ENCODE measurements at places on chromosomes 1 and 21. TPM values are rescaled to one million over a fixed set of nuclear protein-coding genes. Genes with fewer than 3 reads are reported as not detected.

- H3K4me3 ChIP-seq = peak overlapping the region; percentile 81
- peaks cover 38% of the 10 kb centered on the region for H3K4me1 ChIP-seq
- no peaks in the 10 kb centered on the region for H3K36me3 ChIP-seq
- DNase-seq = no peak
- peak overlapping the region; percentile 95 for H3K27ac ChIP-seq
Observed at GRCh38 chr1:101178688-101179491, 57.9 kb upstream of the S1PR1 start.

DNA sequence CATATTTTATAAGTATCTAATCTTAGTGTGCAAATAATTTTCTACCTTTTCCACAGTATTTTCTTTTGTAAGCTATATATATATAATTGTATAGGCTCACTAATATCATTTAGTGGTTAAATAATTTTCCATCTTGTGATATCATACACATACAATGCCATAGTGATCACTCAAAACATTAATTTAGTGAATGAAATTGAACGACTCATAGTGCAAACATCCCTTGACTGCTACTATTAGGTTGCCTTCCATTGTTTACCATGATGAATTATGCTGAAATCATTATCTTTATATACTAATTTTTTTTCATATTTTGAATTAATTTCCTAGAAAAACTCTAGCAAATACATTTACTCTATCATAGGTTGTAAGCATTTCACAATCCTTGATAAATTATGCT, 127.1 kb downstream of the PCNX2 start:
- no peak overlapping the region for H3K27ac ChIP-seq
- peaks cover 34% of the 10 kb centered on the region for H3K36me3 ChIP-seq
- H3K4me1 ChIP-seq = no peaks in the 10 kb centered on the region
- DNase-seq = no peak

DNA sequence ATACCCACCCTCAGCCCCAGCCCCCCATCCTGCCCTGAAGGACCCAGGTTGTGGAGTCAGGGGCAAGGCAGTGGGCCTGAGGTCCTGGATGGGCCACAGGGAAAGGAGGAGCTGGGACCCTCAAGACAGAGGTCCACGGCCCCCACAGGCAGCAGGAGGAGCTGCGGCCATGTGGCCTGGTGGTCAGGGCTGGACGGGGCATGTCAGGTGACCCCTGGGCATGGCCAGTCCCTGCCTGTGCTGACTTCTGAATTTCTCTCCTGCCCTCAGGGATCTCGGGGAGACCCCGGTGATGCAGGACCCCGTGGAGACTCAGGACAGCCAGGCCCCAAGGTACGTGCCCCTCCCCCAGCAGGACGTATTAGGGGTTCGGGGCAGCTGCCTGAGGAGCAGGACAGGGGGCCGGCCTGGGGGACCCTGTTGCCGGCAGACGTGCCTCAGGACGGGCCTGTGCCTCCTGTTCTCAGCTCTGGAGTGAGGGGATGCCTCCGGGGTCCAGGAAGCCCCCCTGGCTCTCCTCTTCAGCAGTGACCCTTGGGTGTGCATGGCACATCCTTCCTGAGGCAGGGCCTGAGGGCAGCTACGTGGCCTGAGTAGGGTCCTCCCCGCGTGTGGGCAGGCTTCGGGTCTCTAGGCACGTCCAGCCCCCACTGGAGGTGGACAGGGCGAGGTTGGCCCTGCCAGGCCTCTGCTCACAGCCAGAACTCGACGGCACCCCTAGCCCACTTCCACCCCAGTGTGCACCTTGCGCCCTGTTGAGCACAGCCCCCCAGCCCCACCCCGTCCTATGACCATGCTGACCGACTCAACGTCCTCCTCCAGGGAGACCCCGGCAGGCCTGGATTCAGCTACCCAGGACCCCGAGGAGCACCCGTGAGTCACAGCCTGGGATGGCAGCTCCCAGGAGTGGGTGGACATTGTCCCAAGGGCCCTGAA, 23.6 kb downstream of the COL6A2 start:
- no peak overlapping the region for H3K27ac ChIP-seq
- peak; percentile 39 for DNase-seq
- no peak overlapping the region for H3K4me3 ChIP-seq
- no peaks in the 10 kb centered on the region for H3K36me3 ChIP-seq

GRCh38 chr1:2314273-2314802, 77.0 kb downstream of the MORN1 start:
- no peaks in the 10 kb centered on the region for H3K27me3 ChIP-seq
- H3K27ac ChIP-seq = no peak overlapping the region
- H3K4me3 ChIP-seq = no peak overlapping the region
- DNase-seq = no peak
- no peaks in the 10 kb centered on the region for H3K36me3 ChIP-seq

The MAP3K21 gene
- 0.64 TPM for total RNA-seq

The LEPR gene
- total RNA-seq = 1.5 TPM

The OR4F29 gene
- total RNA-seq = not detected

The SDF4 gene
- 243 TPM for total RNA-seq
